ENCODE measurements at places on chromosomes 11 and 22. TPM values are rescaled to one million over a fixed set of nuclear protein-coding genes. Genes with fewer than 3 reads are reported as not detected.

Gene STIM1
- 19.7 TPM for polyA plus RNA-seq

Gene ANAPC15
- 45.7 TPM for polyA plus RNA-seq

Gene FGF4
- not detected for polyA plus RNA-seq

Gene MPEG1
- polyA plus RNA-seq = not detected

Gene P2RY6
- not detected for polyA plus RNA-seq

Gene NLRP14
- 0.06 TPM for polyA plus RNA-seq

DNA sequence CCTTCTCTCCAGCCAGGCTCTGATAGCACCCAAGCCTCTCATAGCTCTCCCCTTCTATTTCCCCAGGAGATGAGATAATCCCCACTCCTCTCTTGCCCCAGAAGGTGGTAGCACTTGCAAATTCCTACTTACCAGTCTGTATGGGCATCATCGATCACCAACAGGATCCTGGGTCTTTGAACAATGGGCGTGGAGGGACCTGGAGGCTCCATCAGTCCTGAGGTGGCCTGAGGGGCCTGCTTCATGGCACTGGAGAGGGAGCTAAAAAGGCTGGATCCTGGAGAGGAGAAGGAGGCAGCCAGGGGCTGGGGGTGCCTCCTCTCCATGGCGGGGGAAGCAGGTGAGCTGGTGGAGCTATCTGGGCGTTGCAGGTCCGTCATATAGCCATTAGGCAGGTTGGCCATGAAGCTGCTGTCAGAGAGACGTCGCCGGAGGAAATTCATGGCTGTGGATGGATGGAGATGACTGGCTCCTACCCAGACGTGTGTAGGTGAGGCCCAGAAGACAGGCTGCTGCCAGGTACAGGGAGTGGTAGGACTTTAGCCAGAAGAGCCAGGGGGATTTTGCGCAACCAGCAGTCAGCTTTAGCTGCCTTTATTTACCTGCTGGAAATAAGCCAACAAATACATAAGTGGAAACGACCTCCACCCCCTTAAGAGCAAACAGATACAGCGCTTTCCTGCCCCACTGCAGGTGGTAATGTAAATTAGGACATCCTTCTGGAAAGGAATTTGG is 51.8 kb downstream of the SYN3 start:
- no peak for DNase-seq

DNA sequence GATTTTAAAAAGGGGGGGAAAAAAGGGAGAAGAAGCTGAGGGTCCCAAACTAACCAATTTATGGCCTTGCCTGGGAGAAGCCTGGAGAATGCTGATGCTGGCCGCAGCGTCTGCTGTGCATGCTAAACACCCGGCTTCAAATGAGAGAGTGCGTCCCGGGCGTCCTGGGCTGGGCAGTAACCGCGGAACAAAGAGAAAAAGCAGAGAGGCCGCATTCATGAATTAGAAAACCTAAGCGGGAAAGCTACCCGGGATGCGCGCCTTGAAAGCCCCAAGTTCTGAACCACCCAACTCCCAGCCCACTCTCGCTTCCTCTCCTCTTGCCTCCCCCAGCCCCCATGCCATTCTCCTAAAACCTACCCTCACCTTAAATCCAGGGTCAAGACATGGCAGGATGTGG is 6.5 kb downstream of the MN1 start:
- DNase-seq = no peak

GRCh38 chr11:47388697-47389576 is 10.6 kb upstream of the SPI1 start:
- no peak for DNase-seq

- no peak for DNase-seq
Measured at GRCh38 chr11:91305402-91305801, 919.2 kb upstream of the FAT3 start.

DNA sequence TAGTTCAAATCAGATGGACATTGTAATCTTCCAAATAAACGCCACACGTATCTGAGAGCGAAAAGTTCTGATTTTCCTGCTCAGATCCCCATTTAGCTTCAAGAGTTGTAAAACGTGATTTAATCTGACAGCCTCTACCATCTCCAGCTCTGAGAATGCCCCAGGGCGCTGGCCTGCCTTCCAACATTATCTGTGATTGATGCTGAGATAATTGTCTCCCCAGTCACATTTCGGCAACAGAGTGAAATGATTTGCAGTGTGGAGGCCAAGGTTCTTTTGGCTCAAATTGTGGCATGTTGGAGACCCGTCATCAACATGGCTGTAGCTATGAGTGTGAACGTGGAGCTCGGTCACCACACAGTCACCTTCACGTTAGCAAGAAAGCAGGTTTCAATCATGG is 283.4 kb downstream of the BRD1 start:
- no peak for DNase-seq

DNA sequence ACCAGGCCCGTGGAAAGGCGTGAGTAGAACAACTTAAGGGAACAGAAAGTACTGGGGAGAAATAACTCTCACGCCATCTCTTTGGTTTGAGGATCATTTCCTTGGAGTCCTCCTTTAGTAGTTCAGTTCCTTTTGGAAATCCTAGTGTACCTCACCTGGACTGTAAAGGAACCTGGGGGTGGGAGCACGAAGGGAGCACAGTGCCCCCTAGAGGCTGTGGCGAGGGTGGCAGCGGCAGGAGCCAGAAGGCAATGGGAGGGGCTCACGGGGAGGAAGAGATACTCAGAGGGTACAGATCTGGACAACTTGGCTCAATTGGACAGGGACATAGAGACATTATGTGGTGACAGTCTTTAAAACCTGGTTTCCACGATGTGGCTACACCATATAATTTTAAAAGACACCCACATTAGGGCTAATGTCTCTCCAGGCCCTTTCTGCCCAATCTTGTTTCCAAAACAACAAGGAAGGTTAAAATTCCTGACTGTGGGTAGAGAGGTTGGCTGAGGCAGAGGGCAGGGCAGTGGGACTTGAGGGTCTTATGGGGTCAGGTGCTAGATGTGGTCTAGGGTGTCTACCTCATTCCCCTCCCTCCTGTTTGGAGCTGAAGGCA is 87.0 kb downstream of the CSNK2A3 start:
- DNase-seq = no peak

GRCh38 chr11:131841925-131842635 is 471.7 kb downstream of the NTM start:
- DNase-seq = no peak

DNA sequence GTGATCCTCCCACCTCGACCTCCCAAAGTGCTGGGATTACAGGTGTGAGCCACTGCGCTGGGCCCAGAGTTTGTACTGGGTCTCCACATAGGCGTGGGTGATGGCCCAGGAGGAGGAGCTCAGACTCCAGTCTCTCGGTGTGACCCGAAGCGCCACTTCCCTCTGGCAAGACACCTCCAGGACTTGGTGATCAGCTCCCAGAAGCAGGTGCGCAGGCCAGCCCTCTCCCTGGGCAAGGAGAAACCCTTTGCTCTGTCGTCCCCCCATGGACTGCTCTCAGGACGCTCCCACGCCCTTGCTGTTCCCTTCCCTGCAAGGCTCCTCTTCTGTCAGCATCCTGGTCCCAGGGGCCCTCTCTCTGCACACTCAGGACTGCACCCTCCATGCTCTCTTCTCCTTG is 5.5 kb upstream of the YPEL1 start:
- DNase-seq = no peak

DNA sequence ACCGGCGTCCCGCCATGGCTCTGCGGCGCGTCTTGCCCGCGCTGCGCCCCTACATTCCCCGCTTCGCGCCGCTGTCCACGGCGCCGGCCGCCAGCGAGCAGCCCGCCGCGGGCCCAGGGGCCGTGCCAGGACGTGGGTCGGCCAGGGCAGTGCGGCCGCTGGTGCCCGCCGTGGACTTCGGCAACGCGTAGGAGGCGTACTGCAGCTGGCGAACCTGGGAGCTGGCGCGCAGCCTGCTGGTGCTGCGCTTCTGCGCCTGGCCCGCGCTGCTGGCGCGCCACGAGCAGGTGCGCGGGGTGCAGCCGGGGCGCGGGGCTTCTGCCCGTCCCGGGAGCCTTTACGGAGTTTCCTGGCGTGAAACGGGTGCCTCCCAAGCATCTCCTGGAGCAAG is 20.1 kb downstream of the DGCR6L start:
- no peak for DNase-seq

DNA sequence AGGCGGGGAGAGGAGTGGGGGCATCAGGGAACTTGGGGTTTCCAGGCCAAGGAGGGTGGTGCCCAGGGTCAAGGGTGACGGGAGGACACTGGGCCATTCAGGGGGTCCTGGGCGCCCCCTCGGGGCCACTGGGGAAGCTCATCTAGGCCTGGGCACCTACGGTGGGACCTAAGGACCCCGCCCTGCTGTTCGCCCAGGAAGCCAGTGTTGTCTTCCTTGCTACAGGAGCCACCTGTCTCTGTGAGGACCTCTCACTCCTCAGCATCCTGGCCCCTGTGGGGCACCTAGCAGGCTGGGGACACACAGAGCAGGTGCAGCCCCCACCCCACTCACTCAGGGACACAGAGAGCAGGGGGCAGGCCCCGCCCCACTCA is 191.6 kb downstream of the IGLL1 start:
- DNase-seq = no peak

DNA sequence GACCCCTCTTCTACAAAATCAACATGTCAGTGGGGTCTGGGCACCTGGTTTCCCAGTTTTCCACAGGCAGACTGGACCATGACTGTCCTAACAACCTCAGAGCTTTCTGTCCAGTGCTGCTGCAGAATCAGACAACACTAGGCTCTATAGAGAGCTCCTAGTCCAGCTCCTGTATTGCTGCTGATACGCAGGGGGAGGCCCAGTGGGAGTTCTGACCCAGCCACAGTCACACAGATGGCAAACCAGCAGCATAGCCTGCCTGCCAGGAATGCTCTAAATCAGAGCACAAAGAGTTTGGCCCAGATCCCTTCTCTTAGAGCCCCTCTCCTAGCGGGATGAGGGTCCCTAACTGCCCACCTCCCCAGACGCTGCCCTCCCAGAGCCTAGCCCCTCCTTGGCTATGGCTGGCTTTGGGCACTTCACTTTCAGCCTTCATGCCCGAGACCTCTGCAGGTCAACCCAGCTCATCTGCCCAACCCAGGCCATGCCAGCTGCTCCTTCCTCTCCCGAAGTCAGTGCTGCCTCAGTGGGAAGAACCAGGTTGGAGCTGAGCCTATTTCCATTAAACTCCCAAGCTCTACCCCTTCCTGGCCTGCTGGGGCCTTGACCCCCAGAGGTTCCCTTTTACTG is 15.8 kb upstream of the SLCO2B1 start:
- no peak for DNase-seq

- no peak for DNase-seq
Measured at GRCh38 chr11:1153105-1153950, 4.4 kb upstream of the MUC5AC start.

GRCh38 chr11:64799623-64800302 is 3.3 kb downstream of the MAP4K2 start:
- no peak for DNase-seq

GRCh38 chr22:31944700-31945442 is 536 bp downstream of the YWHAH start:
- no peak for DNase-seq

GRCh38 chr11:1475841-1476240 is 10.7 kb downstream of the MOB2 start:
- DNase-seq = no peak

GRCh38 chr11:15727520-15727914 is 612.8 kb downstream of the INSC start:
- DNase-seq = no peak

GRCh38 chr11:68164437-68164836 is 43.2 kb upstream of the CHKA start:
- no peak for DNase-seq

GRCh38 chr11:57903441-57904123 is 120.1 kb upstream of the OR9Q1 start:
- DNase-seq = no peak

GRCh38 chr22:50061824-50062355 is 3.8 kb upstream of the TTLL8 start:
- DNase-seq = no peak

GRCh38 chr22:24502034-24502433 is 6.9 kb downstream of the UPB1 start:
- DNase-seq = no peak

DNA sequence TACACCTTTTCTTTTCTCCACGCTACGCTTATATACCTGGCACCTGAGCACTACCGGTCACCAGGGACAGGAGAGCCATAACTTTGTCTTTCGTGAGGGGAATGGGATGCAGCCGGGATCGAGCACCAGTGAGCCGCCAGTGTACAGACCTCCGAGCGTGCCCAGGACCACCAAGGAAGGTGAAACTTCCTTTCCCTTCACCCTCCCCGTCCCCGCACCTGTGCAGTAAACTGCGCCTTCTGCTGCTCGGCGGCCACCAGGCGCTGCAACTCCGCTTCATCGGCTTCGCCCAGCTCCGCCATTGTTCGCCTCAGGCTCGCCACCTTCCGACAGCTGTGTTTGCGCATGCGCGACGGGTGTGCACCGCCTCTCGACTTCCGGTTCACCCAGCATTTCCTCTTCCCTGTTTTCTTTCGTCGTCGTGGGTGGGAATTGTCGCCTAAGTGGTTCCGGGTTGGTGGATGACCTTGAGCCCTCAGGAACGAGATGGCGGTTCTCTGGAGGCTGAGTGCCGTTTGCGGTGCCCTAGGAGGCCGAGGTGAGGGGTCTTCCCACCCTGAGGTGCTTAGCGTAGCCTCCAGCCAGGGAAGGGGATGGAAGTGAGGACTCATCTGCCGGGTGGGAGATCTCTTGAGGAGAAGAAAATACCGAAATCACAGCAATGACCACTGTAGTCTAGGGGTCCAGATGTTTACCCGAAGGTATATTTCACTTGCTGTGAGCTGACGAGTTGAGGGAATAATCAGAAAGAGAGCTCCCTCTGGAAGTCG is at the start of the genes SDHD and TIMM8B:
Gene SDHD (plus strand): TSS at position 452 of the 770 bp plus-strand sequence. CDS start 35 bp downstream, at position 487.
Gene TIMM8B (minus strand): TSS at position 335 of the 770 bp plus-strand sequence. CDS start 33 bp downstream, at position 302.
- DNase-seq = peak; percentile 91

DNA sequence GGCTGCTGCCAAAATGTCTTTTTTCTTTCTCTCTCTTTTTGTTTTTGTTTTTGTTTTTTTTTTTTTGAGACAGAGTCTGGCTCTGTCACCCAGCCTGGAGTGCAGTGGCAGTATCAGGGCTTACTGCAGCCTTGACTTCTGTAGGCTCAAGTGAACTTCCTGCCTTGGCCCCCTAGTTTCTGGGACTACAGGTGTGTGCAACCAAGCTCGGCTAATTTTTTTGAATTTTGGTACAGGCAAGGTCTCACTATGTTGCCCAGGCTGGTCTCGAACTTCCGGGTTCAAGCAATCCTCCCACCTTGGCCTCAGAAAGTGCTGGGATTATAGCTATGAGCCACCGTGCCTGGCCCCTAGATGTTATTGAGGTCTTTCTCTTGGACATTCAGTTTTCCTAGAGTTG is 2.2 kb upstream of the DDX10 start:
- no peak for DNase-seq

DNA sequence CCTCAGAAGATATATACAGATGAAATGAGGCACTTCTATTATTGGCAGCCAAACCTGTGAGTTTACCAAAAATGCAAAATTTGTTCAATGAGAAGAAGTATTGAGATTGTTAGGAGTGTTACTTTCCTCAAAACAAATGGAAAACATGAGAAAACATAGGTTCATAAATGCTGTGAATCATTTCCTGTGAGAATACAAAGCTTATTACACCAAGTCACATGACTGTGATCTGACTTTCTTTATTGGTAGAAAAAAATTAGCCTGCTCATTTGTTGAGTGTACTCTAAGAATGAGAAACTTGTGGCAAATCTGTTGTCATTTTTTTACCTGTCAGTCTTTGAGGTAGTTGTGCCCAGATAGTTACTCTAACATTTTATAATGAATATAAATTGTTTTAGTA is 215.1 kb downstream of the TMEM135 start:
- DNase-seq = no peak
